Stimulated activated naive CD4-positive, alpha-beta T cell treated with Interleukin-2 at 50 U/mL for 16 hours (primary cell): ENCODE measurements at places on chromosomes 13 and 19.

GRCh38 chr19:31883296-31883990, 462.0 kb upstream of the ZNF507 start:
- DNase-seq = no peak

GRCh38 chr13:81133066-81133465, 792.1 kb upstream of the SPRY2 start:
- DNase-seq = no peak

DNA sequence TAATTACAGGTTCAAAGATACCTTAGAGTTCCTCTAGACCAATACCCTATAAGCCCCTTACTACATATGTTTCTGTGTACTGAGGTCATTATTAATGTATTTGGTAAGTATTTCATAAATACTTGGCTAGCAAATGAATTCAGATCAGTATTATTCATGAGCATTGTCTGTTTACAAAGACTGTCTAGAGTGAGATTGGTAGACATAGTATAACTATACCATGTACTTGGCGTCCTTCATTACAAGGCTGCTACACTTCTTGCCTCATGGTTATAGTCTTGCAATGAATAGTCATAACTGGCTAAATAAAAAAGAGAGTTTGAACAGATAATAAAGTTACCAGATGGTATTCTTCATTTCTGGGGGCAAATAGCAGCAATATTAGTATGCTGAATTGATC, 12.1 kb downstream of the SETDB2 start:
- no peak for DNase-seq

DNA sequence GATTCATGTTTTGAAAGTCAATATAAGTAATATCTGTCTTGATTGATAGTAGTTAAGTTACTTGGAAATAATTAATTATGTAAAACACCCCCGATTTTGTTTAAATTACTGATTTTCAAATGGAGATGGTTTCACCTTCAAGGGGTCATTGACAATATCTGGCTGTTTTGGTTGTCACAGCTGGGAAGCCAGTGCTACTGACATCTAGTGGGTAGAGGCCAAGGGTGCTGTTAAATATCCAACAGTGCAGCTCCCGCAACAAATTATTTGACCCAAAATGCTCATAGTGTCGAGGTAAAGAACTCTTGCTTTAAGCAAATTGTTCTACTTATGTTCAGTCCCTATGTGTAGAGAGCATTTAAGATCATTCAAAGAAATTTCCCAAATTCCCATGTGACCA, 50.6 kb upstream of the PCDH20 start:
- no peak for DNase-seq

DNA sequence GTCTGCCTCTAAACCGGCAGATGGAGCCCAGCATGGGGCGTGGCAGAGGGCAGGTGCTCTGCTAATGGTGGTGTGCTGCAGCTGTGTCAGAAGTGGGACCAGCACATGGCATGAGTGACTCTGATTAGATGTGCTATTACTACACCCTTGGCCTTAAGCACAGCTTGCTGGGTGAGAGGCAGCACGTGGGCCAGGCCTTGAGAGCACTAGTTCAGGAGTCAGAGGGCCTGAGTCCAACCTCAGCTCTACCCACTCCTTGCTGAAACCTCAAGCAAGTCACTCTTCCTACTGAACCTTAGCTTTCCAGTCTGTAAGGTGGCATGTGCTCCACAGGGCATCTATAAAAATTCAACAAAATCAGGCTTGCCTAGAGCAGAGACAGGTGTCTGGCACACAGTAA, 22.7 kb downstream of the AKT2 start:
- DNase-seq = no peak

- DNase-seq = no peak
Observed at GRCh38 chr13:95204231-95204765, 97.0 kb downstream of the ABCC4 start.

GRCh38 chr13:111388851-111389500, 68.5 kb downstream of the TEX29 start:
- no peak for DNase-seq
